ENCODE measurements at places on chromosomes 11 and 22.

GRCh38 chr11:68007498-68008380 is 2.4 kb upstream of the ALDH3B1 start:
- no peak for DNase-seq

DNA sequence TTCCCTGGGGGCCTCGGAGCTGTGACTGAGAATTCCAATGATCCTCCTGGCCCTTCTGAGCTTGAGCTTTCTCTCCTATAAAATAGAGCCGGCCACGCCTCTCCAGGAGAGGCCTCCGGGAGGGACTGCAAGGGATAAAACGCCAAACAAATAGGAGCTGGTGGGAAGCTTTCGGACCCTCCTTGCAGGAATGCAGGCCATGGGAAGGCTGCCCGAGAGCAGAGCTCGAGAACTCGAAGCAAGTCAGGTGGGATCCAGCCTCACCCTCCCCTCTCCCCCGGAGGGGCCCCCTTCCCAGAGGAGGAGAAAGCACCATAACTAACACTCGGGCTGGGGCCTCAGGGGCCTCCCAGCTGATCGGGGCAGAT is 34.6 kb downstream of the FLRT1 start:
- no peak for DNase-seq

- no peak for DNase-seq
These were observed 2.3 kb downstream of the SMTN start for GRCh38 chr22:31083377-31083768.

DNA sequence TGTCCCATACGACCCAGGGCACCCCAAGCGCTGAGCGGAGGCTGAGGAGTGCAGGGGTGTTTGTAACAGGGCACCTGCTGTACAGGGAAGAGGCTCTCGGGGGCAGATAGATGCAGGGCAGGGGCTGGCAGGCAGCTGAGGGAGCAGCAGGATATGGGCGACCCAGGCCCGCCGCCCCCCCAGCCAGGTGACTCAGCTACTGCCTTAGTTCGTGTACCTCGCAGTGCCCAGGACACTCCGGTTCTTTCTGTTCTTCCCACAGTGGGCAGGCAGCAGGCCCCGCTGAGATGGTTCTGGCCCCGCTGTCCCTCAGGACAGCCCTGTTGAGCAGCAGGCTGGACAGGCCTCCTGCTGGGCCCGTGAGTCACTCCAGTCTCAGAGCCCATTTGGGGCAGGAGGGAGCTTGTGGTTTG is 16.2 kb downstream of the PHLDA2 start:
- DNase-seq: no peak

- DNase-seq: no peak
These were observed 234.8 kb downstream of the GRIK4 start for GRCh38 chr11:120746376-120746775.

DNA sequence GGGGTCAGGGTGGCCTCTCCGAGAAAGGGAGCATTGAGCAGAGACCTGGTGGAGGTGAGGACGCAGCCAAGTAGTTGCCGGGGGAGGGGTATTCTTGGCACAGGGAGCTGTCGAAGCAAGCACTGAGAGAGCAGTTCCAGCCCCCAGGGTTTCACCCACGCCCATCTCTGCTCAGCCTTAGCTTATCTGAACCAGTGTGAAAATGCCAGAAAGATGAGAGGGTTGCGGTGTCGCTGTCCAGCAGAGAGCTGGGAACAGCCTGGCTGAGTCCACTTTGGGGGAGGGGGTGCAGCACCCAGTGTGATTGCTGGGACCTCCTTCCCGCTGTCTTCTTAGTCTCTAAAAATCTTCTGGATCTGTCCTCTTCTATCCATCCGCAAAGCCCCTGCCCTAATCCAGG is 123.3 kb upstream of the TBCEL start:
- DNase-seq: no peak

DNA sequence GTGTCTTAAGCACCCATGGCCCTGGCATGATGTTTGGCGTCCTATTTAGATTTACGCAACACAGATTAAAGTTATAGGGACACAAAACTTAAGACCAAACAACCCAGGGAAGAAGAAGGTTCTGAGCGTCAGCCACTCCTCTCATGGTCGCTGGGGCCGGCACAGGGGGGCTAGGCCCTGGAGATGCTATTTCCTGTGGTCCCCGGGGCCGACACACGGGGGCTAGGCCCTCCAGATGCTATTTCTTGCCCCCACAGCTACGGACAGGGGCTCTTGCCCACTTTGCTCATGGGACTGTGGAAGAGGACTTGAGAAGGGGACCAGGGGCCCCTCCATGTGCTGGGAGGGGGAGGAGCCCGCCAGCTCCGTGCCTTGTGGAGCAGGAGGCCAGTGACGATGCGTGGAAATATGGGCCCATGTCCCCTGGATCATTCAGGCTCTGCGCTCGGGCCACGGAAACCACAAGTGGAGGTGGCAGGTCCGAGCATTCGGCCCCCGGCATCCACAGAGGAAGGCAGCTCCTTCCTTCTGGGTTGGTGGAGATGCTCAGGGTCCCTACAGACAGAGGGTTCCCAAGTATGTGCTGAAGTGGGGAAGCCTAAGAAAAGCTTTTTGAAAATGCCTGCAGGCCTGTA is 711.1 kb downstream of the BRD1 start:
- DNase-seq: no peak

GRCh38 chr11:92707665-92708064 is 261.8 kb upstream of the MTNR1B start:
- no peak for DNase-seq

DNA sequence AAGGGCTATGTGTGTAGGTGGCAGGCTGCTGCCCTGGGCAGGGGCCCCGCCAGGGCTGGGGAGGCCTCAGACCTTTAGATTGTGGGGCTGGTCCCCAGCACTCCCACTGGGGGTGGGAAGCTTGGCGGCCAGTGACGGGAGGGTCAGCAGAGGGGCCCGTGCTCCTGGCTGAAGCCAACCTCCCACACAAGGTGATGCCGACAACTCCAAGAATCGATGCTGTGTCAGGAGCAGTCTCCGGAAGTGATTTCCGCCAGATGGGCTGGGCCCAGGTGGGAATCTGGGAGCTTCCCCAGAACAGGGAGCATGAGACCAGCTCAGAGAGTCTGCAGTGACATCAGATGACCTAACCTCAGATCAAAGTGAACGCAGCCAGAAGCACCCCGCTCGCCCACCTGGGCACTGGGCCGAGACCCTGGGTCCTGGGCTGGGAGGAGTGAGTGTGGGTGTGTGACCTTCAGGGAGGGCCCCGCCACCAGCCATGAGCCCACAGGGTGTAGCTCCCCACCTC is 7.7 kb downstream of the TRPM5 start:
- DNase-seq: no peak

DNA sequence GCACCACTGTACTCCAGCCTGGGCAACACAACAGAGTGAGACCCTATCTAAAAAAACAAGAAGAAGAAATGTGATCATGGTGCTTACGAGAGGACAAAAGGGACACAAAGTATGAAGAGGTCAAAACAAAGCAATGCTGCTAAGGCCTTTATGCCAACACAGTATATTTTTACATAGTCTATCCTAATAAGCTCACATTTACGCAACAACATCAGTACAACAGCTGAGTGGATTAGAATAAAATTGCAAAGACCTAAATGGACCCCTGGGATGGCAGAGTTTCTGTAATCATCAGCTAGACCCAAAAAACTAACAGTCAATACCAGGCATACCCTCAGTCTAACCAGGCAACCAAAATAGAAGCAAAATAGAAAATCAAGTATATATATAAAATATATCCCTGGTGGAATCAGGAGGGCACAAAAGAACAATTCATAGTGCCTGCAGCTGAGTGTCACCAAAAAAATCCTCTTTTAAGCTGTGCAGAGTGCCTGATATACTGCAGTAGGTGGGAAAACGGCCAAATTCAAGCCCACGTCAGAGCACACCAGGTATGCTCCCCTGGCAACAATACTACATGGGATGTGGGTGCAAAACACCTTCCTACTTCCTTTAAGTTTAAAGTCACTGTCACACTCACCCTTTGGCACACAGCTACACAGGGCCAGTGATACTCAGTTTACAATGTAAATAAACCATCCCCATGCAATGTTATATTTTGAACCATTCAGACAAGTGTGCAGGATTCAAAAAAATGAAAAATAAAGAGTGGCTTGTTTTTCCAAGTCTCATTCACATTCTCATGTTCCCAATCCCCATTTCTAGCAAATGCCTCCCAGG is 57.8 kb downstream of the RBFOX2 start:
- DNase-seq: no peak

DNA sequence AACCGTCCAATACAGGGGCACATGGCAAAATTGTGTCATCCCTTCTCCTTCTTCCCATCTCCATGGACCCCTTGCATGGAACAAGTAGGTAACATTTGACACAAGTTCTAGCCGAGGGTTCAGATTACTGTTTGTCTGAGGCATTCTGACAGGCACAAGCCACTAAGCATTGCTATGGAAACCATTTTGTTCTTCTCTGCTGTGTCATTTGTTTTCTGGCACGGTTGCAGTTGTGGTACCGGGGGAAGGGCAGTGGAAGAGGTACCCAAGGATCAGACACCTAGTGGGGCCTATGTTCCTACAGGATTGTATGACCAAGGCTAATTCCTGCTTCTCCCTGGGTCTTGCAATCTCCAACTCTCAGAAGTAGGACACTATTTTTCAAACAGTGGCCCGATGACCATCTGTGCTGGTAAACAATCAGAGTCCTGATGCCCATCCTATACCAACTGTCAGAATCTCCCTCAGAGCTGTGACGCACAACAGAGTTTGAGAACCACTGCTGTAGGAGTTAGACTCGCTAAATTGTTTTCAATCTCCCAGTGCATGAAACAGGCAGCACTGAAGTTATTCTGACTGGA is 69.3 kb downstream of the KCNC1 start:
- no peak for DNase-seq

- DNase-seq: no peak
These were observed 589.2 kb downstream of the BRD1 start for GRCh38 chr22:49238181-49239141.

DNA sequence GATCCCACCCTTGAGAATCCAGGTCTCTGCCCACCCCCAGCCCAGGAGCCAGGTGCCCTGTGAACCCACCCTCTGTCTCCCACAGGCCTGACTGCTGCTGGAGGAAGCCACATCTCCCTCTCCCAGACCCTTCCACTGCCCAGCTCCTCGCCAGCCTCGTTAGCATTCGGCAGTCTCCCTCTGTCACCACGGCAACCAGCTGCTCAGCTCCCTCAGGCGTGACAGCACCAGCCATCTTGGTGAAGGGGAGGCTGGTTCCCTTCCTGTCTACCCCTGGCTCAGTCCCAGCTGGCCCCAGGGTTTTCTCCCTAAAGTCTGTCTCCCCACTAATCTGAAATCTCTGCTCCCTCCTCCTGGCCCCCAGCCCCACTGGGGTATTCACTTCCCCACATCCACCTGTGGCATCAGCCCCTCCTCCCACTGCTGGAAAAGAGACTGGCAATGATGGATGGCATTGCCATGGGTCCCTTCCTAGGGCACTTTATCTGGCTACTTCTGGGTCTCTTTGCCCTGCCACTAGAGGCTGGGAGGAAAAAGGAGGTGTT is 28.1 kb downstream of the NRXN2 start:
- DNase-seq: peak; percentile 38

GRCh38 chr22:19559324-19559811 is 35.2 kb upstream of the CLDN5 start:
- DNase-seq: no peak

DNA sequence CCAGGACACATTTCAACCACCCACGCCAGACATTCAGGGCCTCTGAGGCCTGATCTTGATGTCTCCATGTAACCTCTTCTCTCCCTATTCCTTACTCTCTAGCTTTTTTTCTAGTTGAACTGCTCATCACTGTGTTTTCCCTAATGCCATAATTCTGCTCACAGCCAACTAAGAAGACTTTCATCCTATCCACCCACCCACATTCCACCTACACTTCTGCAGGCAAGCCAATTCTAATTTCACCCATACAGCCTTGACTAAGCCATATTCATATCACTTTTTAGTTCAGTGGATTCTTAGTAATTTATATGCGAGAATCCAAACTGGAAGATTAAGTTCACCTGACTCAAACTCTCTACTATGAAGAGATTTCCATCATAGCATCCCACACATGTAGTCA is 394.4 kb downstream of the INSC start:
- DNase-seq: no peak

DNA sequence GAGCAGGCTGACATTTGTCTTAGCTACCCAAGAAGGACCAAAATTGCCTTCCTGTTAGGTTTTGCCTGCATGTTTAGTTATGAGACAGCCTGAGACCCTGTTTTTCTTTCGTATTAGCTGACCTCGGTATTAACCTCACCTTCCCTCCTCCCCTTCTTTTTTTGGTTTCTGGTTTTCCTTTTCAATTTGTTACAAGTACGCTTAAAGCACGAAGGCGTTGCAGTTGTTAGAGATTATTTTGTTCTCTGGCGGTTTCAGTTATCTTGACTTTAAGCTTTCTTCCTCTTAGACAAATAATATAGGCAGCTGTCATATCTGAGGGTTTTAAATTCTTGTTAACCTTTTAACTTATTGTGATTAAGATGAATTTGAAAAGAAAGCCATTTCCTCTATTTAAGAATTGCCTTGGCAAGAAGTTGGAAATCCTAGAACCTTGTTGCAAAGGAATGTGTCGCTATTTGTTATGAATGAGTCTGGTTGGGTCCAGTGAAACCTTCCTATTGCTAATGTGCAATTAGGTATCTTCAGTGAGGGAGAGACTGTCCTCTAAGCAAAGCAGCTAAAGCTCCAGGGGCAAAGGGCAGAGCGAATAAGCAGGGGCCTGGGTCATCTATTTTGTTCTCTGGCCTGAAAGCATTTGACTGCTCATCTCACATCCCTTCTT is 45.7 kb downstream of the PACS1 start:
- no peak for DNase-seq

DNA sequence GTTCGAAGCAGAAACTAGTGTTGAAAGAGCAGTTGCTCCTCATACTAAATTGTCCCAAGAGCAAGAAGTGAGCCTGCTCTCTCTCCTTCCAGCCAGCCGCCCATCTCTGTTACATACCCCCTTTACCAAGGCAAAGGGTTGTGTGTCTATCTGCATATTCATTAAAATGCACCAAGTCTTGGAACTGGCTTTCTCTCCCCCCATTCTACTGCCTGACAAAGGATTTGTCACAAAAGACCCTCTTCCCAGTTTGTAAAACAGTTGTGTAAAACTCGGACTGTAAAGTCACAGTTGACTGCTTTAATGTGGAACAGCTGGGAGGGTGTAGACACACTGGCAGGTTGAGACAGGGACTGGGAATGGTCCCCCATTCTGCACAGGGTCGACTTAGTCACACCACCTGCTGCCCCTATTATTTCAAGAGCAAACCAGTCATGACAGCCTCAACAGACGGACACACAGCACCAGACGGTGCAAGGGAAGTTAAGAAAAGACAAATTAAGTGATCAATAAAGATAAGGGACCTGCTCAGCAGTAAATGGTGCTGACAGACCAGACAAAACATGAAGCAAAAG is 60.0 kb upstream of the HTATIP2 start:
- no peak for DNase-seq

DNA sequence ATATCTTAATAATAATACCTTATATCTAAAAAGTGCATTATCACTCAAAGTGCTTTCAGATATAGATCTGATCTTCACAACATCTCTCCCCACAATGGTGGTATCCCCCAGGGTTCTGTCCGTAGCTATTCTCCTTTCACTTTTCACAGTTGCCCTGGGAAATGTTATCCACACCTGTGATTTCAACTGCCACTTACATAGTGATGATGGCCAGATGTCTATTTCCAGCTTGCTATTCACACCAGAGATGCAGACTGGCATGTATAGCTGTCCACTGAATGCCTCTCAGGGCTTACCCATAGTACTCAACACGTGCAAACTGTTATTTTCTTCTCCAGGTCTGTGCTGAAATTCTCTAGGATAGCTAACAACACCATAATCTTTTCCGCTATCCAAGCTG is 724.7 kb downstream of the DLG2 start:
- DNase-seq: no peak

GRCh38 chr22:48270731-48271130 is 1508.3 kb downstream of the TBC1D22A start:
- DNase-seq: no peak

GRCh38 chr22:42889304-42889703 is 32.2 kb upstream of the ARFGAP3 start:
- DNase-seq: no peak
